ENCODE measurements at places on chromosomes 1 and 21.

DNA sequence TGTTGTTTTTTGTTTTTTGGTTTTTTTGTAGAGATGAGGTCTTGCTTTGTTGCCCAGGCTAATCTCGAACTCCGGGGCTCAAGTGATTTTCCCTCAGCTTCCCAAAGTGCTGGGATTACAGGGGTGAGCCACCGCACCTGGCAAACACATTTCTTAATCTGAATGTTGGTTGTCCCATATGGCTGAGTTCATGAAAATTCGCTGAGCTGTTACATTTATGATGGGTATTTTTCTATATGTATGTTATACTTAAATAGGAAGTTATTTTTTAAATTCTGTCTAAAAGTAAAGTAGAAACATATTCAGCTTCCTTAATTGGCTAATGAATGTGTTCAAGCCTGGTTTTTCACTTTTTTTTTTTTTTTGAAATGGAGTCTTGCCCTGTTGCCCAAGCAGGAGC is 75.1 kb downstream of the ASH1L start:
- no peak for DNase-seq

- DNase-seq = no peak
Observed at GRCh38 chr1:115491298-115492018, 150.3 kb upstream of the VANGL1 start.

DNA sequence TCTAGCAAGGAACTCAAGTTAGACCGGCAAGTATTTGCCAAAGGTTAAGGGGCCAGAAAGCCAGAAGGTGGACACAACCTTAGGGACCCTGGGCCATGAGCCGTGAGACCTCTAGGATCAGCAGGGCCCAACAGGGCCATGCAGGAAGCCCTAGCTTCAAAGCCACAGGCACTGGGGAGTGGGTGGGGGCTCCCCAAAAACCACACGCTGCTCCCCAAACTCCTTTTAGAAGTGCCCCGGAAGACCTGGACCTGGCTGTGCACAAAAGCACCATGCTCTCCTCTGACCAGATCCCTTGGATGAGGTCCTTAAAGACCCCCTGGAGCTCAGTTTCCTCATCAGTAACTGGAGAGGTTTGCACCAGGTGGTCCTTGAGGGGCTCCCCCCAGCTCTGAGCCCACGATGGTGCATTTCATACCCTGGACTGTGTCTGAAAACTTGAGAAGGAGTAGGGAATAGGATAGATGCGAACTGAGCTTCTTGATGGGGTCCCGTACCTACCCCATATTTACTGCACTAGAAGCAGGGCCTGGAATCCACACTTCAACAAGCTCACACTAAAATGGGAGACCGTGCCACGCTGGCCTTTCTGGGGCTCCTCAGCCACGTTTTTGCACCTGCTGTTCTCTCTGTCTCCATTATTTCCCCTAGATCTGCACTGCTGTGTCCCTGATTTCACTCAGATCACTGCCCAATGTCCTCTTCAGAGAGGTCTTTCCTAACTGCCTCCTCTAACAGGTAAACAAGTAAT is 40.6 kb upstream of the LBR start:
- no peak for DNase-seq

GRCh38 chr1:193766329-193766728 is 579.9 kb upstream of the B3GALT2 start:
- DNase-seq = no peak

- no peak for DNase-seq
Observed at GRCh38 chr1:157237522-157237921, 99.3 kb upstream of the ETV3 start.

DNA sequence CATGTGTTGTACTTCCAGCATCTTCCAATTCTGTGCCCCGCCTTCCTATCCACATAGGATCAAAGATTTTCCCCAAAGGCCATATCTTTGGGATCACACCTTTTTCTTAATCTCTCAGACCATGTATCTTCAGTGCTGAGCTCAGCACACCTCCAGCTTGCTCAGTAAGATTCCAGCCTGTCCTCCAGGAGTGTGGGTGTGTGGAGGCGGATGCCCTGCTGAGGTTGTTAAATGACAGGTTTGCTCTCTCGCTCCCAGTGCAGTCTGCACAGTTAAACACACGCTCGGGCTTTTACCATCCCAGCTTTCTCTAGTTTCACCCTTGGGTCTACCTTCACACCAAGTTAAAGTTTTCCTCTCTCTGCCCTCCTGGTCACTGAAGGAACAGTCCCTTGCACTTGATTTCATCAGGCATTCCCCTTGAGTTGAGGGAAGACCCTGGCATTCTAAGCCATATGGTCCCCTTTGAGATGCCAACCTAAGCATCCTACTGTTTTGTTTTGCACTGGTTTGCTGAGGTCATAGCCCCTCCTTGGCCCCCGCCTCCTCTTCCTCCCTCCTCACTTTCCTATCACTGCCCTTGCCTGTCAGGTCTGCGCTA is 13.7 kb downstream of the MYOG start:
- DNase-seq = no peak

DNA sequence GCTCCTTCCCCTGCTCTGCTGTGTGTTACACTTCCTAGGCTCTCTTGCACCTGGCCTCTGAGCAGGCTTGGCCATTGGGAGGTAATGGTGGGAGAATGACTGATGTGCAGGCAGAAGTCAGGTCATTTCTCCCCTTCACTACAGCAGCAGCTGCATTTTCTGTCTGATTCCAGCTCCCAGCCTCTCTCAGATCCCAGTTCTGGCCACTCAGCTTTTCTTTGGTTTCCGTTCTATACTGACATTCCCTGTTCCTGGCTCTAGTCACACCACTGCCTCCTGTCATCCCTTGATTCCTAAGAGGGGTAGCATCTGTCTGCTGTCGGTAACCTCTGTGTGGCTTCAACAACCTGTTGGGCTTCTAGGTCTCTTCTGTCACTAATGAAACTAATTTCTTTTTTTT is 127.7 kb upstream of the HOOK1 start:
- DNase-seq = no peak

DNA sequence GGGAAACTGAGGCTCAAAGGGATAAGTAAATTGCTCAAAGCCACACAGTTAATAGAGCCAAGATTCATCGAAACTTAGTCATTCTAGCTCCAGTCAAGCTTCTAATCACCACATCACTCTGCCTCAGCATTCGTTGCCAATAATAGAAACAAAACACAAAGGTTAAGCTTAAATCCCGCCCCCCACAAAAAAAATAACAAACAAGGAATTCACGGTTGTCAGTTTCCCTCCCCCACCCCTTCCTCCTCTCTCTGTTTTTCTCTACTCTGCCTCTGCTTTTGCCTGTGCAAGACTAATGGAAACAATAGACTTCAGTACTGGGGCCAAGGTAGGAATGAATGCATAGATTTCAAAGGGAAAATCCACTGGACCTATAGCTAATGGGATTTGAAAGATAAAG is 70.7 kb upstream of the ZNF644 start:
- DNase-seq = no peak

- DNase-seq = no peak
Observed at GRCh38 chr1:183922197-183922596, 115.3 kb downstream of the COLGALT2 start.

- no peak for DNase-seq
Observed at GRCh38 chr1:226485192-226485591, 63.4 kb upstream of the STUM start.

DNA sequence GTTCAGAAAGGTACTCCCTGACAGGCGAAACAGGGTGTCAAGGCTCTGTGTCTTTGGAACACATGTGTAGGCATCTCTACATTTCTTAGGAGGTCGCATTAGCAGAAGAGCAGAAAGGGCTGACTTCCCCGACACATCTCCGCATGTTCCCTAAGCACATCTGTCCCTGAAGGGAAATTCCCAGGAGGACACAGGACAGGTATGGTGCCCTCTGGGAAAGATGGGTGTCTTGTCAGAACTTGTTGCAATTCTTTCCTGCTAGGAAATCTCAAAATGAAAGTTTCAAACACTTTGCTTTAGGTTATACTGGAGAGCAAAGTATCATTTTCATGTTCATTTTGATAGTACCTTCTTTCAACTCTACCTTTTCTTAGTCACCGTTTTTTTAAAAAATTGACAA is 2.0 kb downstream of the DSCAM start:
- DNase-seq = no peak

DNA sequence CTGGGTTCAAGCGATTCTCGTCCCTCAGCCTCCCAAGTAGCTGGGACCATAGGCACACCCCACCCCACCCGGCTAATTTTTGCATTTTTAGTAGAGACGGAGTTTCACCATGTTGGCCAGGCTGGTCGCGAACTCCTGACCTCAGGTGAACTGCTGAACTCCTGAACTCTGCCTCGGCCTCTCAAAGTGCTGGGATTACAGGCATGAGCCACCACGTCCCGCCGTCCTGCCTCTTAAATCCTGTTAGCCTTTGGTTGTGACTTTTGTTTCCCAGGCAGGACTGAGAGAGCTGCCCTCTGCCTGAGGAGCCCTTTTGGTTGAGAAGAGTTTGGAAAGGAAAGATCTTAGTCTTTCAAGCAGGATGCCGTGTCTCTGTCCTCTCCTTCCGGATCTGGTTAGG is 59.3 kb upstream of the C1orf174 start:
- DNase-seq = no peak

GRCh38 chr1:203359010-203359571 is 8.2 kb upstream of the FMOD start:
- no peak for DNase-seq

DNA sequence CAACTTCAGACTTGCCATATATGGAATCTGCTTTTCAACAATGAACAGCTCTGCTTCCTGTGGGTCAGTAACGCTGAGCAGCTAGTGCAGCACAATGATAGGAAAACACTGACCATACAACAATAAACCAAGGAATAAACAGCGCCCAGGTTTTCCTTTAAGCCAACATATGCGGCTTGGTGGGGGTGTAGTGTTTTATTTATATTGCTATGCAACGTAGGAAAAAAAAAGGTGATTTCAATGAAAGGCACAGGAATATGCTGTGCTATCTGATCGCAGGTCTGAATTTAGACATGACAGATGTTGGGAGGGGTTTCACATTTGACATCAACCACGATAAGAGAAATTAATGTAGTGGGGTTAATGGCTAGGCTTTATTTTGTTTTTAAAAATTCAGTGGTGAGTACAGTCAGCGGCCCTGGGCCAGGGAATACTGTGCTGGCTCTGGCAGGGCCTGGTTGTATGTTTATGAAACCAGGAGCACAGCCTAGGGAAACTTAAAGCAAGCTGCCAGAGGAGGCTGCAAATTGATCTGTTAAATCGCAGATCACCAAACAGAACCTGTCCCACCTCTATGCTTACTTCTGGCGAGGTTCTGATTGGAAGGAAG is 4.3 kb downstream of the TSPAN2 start:
- no peak for DNase-seq

- no peak for DNase-seq
Observed at GRCh38 chr21:15557925-15558324, 171.9 kb upstream of the USP25 start.

DNA sequence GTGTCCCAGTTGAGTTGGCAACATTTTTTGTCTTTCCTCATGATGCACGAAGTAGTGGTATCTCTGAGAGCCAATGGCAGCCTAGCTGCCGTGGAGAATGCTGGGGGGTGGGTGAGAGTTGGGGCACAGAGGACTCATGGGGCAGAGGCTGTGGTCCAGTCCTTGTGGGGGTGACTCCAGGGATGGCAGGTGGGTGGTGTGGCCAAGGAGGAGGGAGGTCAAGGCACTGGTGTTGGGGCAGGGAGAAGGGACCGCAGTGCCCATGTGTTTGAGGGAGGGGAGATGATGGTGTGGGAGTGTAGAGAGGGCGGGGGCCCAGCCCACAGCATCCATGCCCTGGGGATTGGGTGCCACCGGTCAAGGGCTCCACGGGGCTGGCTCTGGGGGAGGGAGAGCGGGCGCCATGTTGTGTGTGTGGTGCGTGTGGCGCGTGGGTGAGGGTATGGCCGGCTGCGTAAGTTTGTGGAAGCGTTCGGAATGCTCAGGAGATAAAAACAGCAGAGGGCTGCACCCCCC is 63.5 kb downstream of the PRKCZ start:
- DNase-seq = no peak

GRCh38 chr1:220983877-220984635 is 104.8 kb downstream of the HLX start:
- DNase-seq = no peak

DNA sequence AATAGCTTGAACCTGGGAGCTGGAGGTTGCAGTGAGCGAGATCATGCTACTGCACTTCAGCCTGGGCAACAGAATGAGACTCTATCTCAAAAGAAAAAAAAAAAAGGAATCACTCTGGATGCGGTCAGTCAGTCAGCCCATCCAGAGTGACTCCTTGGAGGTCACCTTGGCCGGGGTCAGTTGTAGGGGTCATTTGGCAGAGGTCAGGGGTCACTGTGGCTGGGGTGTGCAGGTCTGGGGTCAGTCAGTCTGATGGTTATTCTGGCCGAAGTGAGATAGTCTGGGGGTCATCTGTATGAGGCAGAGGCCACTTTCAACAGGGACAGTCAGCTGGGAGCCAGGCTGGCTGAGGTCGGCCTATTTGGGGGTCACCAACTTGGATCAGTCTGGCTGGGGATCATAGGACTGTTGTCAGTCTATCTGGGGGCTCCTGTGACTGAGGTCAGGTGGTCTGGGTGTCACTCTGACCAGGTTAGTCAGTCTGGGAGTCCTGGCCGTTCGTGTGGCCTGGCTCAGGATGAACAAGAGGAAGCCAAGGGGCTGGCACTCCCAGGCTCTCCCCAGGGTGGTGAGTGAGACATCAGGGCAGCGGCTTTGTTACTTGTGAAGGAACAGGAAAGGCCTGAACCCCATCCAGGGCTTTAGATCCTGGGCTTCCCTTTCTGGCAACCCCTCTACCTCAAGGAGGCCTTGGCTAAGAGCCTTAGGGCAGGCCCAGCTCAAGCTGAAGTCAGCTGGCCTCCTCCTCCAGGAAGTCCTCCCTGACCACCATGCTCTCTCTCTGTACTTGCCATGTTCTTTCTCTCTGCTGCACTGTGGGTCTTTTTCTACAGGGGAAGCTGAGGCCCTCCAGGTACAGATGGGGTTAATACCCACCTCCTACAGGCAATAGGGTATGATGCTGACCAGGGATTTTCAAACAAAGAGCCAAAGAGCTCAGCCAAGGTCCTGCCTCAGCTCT is 15.1 kb downstream of the PTPRU start:
- DNase-seq = no peak

DNA sequence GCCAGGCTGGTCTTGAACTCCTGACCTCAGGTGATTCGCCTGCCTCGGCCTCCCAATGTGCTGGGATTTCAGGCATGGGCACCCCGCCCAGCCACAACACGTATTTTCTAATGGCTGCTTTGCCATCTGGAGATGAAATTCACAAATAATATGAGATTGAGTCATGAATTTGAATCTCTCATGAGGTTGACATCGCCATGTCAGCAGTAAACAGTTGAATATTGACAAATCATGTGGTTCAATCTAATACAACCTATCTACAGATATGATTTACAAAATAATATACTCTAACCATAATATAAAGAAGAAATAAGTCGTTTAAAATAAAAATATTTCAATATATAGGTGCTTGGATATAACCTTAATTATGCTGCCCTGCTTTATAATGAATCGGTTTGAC is 42.1 kb downstream of the MYOM3 start:
- no peak for DNase-seq
